ENCODE measurements at places on chromosomes 3 and 15.
A peak's percentile ranks its signal among the peaks of the same experiment; 100 is the strongest.

DNA sequence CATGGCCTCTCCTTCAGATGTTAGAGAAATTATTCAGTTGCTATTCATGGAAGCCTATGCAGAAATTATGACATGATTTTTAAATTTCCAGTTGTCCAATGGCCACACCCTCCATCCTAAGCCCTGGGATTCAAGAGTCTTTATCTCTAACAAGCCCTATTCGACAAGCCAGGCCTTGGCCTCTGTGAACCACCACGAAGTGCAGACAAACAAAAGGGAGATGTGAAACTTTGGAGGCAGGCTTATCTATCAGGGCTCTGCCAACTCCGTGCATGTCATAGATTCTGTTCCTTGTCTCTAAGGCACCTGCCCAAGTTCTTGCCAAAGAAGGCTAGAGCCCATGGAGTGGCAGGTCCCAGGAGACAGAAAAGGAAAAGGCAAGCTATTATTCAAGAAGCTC, 212.4 kb upstream of the ADAMTS9 start:
- DNase-seq = no peak

DNA sequence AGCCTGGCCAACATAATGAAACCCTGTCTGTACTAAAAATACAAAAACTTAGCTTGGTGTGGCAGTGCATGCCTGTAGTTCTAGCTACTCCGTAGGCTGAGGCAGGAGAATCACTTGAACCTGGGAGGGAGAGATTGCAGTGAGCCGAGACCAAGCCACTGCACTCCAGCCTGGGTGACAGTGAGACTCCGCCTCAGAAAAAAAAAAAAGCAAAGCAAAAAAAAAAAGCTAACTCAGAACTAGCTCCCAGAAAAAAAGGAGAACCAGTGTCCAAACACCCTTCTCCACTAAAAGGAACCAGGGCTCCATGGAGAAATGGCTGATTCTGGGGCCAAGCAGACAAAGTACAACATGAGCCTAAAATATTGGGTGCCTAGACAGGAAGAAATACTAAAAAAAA, 16.7 kb upstream of the CRTC3 start:
- DNase-seq = no peak

DNA sequence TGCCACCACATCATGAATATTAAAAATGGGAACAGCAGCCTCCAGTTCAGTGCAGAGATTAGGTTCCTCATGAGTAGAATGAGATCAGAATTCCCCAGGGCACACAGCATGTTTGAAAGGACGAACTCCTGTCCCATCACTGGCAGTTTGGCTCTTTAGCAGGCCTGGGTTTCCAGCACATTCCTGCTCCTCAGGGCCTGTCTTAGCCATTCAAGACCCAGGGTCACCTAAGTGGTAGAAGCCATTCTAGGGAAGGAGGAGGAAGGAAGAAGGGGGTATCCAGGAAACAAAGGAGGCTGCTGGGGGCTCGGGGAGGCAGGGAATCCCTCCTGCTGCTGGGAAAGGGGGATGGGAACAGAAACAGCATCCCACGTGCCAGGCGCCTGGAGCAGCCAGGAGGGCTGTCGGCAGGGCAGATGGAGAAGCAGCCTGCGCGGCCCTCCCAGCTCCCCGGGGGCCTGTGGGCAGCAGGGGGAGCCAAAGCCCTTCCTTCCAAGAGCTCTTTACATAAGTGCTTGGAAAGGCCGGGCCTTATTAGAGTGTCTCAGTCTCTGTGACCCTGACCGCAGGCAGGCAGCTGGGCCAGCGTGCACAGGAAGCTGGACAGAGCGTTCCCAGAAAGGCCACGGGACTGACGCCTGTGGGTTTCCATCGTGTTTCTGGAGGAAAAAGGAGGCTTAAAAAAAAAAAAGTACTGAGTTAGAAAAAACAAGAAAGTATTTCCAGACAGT, 24.7 kb downstream of the LOXL1 start:
- DNase-seq = peak; percentile 84

DNA sequence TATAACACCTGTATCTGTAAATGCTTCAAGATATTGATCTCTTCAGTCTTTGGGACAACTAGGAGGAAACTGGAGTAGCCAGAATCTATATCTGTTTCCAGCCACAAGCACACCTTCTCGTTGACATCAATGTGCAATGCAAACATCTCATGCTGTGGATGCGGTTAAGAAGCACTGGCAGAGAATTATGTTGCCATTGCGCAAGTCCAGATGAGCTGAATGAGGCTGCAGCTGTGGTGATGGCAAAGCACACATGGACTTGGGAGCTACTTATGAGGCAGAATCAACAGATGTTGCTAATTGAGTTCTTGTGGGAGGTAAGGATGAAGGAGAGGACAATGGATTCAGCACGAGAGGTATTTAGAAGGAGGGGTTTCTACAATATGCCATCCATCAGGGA, 90.9 kb downstream of the STRIT1 start:
- DNase-seq = no peak

- DNase-seq = no peak
These were observed 4.6 kb downstream of the SEMA7A start for GRCh38 chr15:74428970-74429780.

GRCh38 chr3:58564456-58565160, 12.6 kb downstream of the FAM107A start:
- no peak for DNase-seq

GRCh38 chr3:195931582-195932273, 23.4 kb upstream of the TNK2 start:
- no peak for DNase-seq

- no peak for DNase-seq
These were observed 133.2 kb downstream of the AQP9 start for GRCh38 chr15:58271410-58271809.

DNA sequence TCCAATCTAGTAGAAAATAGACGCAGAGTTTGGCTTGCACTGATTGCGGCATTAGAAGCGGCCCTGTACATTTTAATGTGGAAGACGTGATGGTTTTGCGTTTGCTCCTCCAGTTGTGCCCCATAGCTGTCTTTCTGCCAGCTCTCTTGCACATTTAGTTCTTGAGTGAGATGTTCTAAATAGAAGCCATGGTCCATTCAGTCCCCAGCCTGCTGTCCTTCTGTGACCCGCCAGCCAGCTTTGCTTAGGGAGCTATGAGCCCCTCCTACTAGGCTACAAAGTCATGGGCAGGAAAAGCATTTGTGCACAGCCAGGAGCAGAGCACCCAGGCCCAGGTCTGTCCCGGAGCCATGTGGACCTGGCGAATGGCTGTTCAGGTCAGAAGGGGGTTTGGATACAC, 50.3 kb downstream of the APBA2 start:
- DNase-seq = peak; percentile 2

DNA sequence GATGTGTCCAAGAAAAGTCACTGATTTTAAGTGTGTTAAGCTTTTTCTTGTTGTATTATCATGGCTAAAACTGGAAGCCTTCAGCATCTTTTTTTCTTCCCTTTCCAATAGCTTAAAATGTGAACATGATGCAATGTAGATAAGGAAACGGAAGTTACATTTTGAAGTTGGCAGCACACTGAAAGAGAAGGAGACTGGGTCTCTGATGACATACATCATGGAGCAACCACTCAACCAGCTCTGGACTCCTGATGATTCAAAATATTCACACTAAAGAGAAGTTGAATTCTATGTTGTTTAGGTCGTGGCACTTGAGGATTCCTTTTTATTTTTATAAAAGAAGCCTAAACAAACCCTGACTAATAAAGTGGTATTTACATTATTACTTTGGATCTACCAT, 488.3 kb upstream of the ALCAM start:
- DNase-seq = no peak

DNA sequence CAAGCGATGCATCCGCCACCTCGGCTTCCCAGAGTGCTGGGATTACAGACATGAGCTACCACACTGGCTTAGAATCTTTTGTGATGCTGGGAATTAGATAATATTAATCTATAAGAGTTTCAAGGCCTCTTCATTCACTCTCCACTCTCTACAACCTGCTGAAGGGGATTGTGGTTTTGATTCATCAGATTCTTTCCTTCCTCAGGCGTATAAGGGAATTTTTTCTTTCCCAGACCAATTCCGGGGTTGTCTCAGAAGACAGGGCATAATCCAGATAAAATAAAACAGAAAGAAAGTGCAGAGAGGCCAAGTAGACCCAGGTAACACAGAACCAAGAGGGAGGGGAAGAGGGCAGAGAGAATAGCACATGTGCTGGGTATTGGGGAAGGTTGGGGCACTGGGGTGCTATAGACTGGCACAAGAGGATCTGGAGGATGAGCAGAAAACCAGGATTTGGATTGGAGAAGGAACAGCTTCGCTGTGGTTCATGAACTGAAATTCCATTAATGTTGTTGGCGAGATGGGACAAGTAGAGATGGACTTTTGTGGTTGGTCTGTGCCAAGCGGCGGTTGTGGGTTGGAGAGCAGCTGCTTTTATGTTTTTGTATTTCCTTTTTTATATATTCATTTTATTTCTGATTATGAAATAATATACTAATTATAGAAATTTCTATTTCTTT, 12.8 kb downstream of the ARL6IP5 start:
- DNase-seq = no peak

- DNase-seq = no peak
These were observed 45.6 kb downstream of the DCBLD2 start for GRCh38 chr3:98855806-98856400.

- peak; percentile 27 for DNase-seq
These were observed 226.6 kb upstream of the AZI2 start for GRCh38 chr3:28575100-28575745.

GRCh38 chr15:64701051-64701450, 74.3 kb downstream of the RBPMS2 start:
- no peak for DNase-seq

DNA sequence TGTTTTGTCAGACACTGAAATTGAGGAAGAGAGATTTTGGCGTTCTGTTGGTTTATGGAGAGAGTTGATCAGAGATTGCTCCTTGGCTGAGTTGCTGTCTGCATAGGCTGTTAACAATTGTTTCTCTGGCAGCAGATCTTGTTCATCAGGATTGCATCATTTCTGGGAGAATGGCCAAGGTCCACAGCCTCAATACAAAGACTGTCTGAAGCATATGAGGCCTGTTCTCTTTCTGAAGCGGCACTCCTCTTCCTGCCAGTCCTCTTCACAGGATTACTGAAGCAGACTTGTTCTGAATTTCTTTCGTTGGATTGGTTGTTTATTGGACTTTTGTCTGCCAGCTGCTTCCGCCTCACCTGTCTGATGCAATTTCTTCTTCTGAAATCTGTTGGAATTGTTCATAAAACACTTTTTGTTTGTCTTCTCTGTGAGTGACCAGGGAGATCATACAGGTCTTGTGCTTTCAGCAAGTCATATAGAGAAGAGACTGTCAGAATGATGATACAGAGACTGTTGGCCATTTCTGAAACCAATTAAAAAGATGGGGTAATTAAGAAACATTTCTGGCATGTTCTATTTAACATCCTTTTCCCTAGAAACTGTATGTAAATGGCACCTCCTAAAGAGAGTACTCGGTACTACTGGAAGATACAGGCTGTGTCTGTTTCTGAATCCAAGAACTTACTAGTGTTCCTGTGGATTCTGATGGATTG, 25.5 kb downstream of the SETD5 start:
- no peak for DNase-seq

DNA sequence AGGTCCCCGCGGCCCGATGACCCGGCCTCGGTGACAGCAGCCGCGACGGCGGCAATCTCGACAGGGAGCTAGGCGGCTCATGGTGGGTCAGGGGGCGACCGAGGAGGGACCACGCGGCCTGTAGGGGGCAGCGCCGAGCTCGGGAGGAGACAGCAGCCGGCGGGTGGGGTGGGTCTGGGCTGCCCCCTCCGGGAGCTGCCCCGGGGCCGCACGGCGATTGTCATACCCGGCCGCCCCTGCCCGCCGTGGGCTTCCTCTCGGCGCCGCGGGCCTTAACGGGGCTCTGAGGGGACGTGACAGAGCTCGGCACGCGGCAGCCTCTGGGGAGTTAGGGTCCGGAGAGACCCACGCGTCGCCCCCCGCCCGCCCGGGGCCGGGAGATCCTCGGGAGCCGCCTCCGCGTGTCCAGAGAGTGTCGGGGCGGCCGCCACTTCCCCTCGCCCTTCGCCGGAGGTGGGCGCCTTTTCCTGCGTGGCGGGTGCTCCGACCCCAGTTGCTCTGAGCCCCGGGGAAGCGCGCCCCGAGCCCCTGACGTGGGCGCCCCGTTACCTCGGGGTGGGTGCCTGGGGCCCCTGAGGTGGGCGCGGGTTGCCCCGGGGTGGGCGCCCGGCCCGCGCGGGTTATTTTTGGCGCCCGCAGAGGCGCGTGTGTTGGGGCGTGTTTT, 539 bp upstream of the PLCL2 start:
- DNase-seq = peak; percentile 81

DNA sequence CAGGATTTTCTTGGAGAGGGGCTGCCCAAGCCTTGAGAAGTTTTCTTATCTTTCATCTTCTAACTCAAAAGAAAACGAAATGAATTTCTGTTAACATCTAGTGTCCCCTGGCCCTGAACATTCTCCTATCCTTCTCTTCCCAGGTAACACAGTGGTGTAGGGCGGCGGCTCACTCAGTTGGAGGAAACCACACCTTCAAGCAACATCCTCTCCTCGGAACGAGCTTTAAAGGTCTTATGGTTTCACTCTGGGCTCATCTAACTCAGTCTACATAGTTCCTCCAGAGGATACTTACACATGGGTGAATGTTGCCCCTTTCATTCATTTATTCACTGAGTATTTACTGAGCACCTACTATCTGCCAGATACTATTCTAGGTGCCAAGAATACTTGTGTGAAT, 31.0 kb upstream of the KLHL6 start:
- DNase-seq = no peak

- DNase-seq = no peak
These were observed 17.8 kb downstream of the MKRN2 start for GRCh38 chr3:12574661-12575060.

- peak; percentile 28 for DNase-seq
These were observed 20.3 kb downstream of the ACAA1 start for GRCh38 chr3:38116471-38117162.

- no peak for DNase-seq
These were observed 41.7 kb downstream of the FEM1B start for GRCh38 chr15:68318931-68319909.

DNA sequence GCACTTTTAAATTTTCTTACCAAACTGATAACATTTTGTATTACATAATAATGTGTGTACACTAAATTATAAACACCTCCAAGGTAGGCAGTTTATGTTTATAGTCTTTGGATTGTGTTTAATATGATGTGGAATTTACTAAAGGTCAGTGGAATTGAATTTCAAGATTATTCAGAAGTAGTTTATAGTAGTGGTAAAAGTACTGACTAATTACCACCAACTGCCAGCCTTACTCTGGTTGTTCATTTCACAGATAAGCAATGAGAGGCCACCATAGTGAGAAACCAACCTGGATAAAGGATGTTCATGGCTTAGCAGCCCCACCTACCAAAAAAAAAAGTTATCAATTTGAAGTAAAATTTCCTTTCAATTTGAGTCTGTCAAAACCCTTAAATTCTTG, 54.0 kb upstream of the EIF5A2 start:
- no peak for DNase-seq

DNA sequence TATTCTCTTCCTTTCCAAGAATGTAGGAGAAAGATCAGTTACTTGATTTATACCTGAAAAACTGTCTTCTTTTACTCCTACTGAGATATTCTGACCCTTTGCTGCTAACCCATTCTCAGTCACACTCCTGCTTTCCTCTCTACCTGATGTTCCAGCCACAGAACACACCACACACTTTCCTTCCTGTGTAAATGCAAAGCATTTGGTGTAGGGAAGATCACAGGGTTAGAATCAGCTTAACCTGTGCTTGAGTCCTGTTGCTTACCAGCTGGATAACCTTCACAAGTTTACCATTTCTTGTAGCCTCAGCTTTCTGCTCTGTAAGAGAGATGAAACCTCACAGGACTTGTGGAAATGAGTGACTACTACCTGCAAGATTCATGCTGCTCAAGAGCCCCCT, 489.8 kb upstream of the GOLIM4 start:
- no peak for DNase-seq

Data from activated naive CD8-positive, alpha-beta T cell treated with anti-CD3 and anti-CD28 coated beads, Interleukin-2, amount 10 ng/mL, durations not matched to agents 7 days and 5 days (primary cell).